IMR-90 (cell line): ENCODE measurements at places on chromosomes 1 and 21. TPM values are rescaled to one million over a fixed set of nuclear protein-coding genes. Genes with fewer than 3 reads are reported as not detected.

DNA sequence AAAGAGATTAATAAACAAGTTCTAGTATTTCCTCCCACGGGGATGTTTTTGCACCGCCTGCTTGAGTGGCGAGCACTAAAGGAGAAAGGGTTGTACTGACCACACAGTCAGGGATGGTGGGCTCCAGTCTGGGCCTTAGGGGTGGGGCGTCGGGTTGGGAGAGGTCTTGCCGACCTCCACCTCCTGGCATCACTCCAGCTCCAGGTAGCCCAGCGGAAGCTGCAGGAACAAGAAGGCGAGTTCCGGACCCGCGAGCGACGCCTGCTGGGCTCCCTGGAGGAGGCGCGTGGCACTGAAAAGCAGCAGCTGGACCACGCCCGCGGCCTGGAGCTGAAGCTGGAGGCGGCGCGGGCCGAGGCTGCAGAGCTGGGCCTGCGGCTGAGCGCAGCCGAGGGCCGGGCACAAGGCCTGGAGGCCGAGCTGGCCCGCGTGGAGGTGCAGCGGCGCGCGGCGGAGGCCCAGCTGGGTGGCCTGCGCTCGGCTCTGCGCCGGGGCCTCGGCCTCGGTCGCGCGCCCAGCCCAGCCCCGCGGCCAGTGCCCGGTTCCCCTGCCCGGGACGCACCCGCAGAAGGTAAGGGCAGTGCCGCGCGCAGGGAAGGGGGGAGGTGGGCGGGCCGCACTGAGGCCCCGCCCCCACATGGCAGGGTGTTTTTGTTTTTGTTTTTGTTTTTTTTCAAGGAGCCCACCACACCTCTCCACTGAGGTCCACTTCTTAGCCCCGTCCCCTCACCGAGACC lies 19.7 kb downstream of the MFAP2 start:
- peak; percentile 75 for DNase-seq

DNA sequence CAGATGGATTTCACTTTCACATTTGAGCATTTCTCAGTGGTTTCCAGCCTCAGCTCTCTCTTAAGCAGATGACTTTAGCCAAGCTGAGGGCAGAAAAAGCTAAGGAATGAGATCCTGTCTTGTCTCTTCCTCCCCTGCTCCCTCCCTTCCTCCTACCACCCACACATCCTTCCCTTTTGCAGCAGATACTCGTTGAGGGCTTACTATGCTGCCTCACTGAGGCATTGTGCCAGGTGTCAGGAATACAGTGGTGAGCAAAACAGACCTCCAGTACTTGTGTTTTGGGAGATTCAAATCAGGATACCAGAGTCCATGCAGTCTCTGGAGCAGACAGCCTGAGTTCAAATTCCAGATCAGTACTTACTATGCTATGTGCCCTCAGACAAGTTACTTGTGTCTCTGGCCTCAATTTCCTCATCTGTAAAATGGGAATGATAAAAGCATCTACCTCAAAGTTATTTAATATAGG lies 43.2 kb downstream of the KIF26B start:
- DNase-seq, result peak; percentile 79

DNA sequence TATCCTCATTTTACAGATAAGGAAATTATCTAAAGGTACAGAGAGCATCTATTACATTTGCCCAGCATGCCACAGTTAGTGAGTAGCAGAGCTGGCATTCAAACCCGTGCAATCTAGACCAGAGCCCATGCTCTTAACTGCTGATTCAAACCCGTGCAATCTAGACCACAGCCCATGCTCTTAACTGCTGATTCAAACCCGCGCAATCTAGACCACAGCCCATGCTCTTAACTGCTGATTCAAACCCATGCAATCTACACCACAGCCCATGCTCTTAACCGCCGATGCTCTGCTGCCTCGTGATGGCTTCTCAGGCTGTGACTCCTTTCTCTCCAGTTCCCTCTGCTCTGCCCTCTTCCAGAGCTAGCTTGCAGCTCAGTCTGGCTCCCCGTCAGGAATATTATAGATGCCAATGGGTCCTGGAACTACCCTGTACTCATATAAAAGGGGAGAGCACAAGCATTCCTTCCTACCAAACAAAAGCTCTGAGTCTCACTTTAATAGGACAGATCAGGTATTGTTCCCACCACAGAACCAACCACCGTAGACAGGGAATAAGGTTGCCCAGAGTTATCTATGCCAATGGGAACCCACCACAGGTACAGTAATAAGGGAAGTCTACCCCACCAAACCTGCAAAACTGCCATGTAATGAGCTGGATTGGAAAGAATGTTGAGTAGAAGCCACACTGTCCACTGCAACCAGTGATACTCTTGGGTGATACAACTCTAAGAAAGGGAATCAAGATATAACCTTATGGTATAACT lies 78.4 kb downstream of the SMYD3 start:
- DNase-seq, result peak; percentile 93

GRCh38 chr21:34307991-34308532 lies 55.7 kb upstream of the KCNE2 start:
- DNase-seq, result no peak

DNA sequence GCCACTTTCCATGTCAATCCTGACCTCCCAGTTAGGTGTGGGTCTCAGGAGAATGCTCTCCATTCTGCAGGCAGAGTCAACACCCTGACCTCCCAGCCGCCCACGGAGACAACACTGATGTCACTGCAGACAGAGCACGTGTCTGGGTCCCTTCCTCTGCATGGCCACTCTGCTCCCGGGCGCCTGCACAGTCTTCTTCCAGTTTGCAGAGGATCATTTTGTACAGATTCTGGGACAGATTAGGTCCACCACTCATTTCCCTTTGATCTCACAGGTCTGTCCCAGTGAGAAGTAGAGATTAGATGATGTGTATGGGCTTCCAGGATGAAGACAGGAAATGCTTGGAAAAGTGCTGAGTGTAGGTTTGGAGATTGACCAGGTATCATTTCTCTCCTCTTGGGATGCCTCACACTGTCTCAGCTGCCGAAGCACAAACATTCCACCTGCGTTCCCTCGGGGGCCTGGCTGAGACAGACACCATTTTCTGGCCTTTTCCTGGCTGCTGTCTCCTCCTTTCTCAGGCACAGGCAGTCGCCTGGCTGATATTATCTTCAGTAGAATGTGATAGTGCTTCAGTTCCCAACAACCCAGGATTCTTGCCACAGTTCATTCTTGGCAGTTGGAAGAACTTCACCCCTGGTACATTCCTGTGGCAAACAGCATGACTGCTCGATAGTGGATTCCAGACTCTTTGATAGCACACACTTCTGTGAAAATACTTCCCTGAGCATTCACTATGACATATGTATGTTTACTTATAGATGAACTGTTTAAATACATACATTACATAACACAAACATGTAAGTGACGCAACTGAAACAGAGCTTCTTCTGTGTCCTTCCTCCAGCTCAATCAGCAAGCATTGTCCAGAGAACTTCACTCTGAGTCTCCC lies 7.9 kb downstream of the MYBPHL start:
- DNase-seq, result peak; percentile 97

DNA sequence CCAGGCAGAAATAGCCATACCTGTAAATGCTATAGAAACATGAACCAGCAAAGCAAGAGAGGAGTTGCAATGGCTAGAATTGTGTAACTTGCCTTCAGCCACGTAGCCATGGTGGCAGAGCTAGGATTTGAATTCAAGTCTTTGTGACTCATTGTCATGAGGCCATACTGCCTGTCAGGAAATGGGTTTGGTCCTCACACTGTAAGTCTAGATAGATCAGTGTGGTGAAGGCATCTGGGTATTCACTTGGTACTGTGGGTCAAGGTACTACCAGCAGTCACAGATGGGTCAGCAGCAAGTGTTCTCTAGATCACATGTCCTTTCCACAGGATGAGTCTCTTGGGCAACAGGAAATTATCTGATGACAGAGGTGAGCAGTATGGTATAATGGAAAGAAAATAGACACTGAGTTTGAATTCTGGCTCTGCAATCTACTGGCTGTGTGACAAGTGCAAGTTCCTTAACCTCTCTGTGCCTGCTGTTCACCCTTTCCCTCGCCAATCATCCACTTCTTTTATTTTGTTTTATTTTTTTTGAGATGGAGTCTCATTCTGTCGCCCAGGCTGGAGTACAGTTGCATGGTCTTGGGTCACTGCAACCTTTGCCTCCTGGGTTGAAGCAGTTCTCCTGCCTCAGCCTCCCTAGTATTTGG lies 36.9 kb downstream of the FGGY start:
- DNase-seq, result no peak

MTARC1 gene
- 0.55 and 0.72 TPM in 2 replicates for polyA plus RNA-seq

FHL3 gene
- 26.0 and 27.1 TPM in 2 replicates for polyA plus RNA-seq

- DNase-seq, result peak; percentile 37
These were observed 79.8 kb upstream of the RALGPS2 start for GRCh38 chr1:178645157-178645807.

DNA sequence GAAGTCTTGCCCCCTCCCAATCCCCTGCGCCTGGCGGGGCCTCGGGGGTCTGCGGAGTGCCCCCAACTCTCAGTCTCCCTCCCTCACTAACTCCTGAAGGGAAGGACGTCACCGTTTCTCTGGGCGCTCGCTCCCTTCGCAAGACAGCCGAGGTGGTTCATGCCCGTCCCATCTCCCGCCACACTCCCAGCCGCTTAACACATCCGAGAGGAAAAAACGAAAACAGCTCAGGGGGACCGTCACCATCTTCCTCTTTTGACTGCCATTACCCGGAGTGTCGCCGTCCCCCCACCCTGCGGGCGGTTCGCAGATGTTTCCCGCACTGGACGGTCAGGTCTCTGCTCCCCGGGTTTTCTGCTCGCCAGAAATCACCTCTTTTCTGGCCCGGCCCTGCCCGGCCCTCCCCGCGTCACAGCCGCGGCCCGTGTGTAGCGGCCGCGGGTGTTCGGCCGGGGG lies 532 bp downstream of the ERO1B start:
- no peak for DNase-seq
